Spinal cord (tissue), 10 donors: ENCODE measurements at places on chromosomes 13 and 19. TPM values are rescaled to one million over a fixed set of nuclear protein-coding genes. Genes with fewer than 3 reads are reported as not detected.

The PGLYRP1 gene
- total RNA-seq, result not detected

The KLK12 gene
- total RNA-seq, result not detected

The CEACAM6 gene
- total RNA-seq, result 0.33 TPM

The ZNF682 gene
- total RNA-seq, result 9.2 TPM

The UBE2L5 gene
- not detected for total RNA-seq

The FXYD3 gene
- 0.40 TPM for total RNA-seq

DNA sequence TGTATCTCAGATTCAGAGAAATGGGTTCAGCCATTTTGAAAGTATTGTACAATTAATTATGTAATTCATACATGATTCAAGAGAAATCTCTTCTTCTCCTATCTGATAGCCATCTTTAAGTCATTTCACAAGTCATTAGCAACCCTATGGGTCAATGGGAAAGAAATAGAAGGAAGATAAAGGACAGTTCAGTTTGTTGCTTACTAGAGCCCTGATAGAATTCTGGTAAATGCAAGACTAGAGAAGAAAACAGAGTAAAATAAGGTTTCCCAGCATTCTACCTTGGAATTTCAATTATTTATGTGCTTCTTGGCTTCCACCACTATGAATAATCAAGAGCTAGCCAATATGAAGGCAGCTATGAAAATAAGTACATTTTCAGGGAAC is 117.7 kb downstream of the LHFPL6 start:
- H3K4me3 ChIP-seq, result no peak overlapping the region
- H3K36me3 ChIP-seq, result no peaks in the 10 kb centered on the region
- DNase-seq, result no peak
- H3K27ac ChIP-seq, result no peak overlapping the region
- H3K27me3 ChIP-seq, result no peaks in the 10 kb centered on the region

DNA sequence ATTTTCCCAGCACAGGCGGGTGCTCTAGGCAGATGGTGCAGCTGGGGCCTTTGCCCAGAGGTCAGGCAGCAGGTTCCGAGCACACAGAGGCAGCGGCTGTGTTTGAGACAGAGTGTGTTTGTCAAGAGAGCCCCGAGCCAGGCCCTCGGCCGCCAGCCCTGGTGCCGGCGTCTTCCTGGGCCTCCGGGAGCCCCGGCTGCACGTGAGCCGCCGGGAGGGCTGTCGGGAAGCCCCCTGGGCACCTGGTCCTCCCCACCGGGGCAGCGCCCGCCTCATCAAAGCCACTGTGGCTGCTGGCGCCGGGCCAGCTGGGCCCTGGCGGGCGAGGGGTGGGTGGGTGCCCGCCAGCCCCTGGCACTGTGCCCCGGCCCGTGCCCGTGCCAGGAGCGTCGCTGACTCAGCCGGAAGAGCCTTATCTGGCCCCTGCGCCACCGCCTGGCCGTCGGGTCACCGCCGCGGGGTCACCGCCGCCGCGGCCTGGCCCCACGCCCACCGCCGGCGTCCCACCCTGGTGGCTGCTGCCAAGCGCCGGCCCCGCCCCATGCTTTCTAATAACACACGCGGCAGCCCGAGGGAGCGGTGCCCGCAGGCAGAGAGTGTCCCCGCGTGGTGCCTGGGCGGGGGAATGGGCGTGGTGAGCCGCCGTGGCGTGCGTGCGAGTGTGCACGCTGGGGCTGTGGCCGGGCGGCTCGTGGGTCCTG is 14.9 kb downstream of the ARID3A start:
- peak overlapping the region; percentile 78 for H3K27ac ChIP-seq
- no peaks in the 10 kb centered on the region for H3K27me3 ChIP-seq
- peak; percentile 84 for DNase-seq
- peaks cover 62% of the 10 kb centered on the region for H3K36me3 ChIP-seq

- H3K27ac ChIP-seq, result no peak overlapping the region
- no peaks in the 10 kb centered on the region for H3K36me3 ChIP-seq
- H3K27me3 ChIP-seq, result no peaks in the 10 kb centered on the region
- H3K4me1 ChIP-seq, result no peaks in the 10 kb centered on the region
- H3K4me3 ChIP-seq, result no peak overlapping the region
- DNase-seq, result no peak
Observed at GRCh38 chr13:66367356-66367755, 862.8 kb downstream of the PCDH9 start.

- H3K4me1 ChIP-seq, result peaks cover 8% of the 10 kb centered on the region
- H3K4me3 ChIP-seq, result no peak overlapping the region
- H3K27me3 ChIP-seq, result no peaks in the 10 kb centered on the region
Observed at GRCh38 chr19:38534574-38534973, 83.2 kb downstream of the MAP4K1 start.

DNA sequence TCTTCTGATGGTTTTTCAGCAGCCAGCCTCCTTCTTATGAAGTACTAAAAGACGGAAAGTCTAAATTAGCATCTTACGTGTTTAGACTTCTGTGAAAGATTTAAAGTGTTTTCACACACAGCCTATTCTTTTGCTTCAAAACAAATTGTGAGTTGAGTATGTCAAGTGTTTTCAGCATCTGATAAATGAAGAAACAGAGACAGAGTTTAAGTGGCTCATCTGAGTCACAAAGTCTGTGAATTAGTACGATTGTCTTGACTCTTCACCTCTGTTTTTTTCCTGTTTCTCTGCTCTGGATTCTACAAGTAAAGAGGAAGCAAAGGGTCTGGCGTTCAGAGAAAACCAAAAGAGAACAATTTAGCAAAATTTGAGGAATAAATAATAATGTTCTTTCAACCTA is 116.4 kb downstream of the FRY start:
- DNase-seq, result no peak
- H3K4me1 ChIP-seq, result peaks cover 4% of the 10 kb centered on the region
- H3K36me3 ChIP-seq, result no peaks in the 10 kb centered on the region
- H3K4me3 ChIP-seq, result no peak overlapping the region

DNA sequence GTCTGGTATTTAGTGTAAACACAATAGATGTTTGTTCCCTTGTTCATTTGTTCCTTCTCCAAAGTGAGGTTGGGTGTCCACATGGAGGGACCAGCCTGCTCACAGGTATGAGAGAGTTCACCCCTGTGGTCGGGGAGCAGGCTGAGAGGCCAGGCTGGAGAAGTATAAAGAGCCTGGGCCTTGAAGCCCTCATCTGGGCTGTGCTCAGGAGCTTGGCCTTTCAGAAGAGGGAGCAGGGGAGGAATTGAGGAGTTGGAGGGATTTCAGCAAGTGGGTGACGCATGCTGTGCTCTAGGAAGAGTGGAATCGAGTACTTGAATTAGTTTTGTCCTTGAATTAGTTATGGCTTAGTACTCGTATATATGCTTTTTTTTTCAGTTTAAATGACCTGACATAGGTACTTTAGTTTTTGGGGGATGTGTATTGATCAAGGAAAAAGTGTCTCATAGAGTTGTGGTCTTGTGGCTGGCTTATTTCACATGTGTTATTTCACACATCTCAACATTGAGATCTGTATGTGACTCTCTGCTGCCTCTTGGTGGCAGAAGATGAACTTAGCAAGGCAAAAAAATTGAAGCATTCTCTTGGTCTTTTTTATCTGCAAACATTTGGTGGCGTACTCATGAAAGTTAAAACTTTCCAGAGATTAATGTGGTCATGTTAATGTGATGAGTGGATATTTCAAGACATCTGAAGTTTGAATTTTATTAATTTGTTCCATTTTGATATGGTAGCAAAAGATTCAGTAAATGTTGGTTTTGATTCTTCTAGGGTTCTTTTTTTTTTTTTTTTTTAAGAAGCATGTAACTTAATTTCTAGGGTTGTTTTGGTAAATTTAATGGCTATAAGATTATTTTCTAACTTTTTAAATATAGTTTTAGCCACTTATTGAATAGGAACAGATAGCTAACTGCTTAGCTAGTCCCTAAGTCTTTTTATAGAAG is 54.3 kb downstream of the SLAIN1 start:
- H3K4me3 ChIP-seq, result no peak overlapping the region
- H3K27ac ChIP-seq, result no peak overlapping the region
- peak; percentile 57 for DNase-seq
- no peaks in the 10 kb centered on the region for H3K27me3 ChIP-seq
- H3K4me1 ChIP-seq, result peaks cover 3% of the 10 kb centered on the region
